ENCODE measurements at places on chromosomes 7 and 10.

DNA sequence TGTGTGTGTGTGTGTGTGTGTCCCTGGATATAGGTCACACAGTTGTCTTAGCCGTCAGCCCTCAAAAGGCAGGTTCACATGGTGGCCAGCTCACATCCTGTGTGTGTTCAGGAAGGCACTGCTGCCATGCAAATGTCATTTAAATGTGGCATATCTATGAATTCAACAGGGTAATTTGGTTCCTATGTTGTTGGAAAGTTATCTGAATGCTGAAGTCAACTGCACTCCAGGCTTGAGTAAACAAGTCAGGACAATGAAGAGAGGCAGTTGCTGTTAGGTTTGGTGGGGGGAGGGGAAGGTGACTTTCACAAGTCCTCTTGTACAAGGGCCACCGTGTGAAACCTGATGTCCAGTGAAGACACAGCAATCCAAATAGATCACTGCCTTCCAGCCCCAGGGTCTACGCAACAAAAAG lies 61.1 kb downstream of the PTPRE start:
- no peak for DNase-seq

DNA sequence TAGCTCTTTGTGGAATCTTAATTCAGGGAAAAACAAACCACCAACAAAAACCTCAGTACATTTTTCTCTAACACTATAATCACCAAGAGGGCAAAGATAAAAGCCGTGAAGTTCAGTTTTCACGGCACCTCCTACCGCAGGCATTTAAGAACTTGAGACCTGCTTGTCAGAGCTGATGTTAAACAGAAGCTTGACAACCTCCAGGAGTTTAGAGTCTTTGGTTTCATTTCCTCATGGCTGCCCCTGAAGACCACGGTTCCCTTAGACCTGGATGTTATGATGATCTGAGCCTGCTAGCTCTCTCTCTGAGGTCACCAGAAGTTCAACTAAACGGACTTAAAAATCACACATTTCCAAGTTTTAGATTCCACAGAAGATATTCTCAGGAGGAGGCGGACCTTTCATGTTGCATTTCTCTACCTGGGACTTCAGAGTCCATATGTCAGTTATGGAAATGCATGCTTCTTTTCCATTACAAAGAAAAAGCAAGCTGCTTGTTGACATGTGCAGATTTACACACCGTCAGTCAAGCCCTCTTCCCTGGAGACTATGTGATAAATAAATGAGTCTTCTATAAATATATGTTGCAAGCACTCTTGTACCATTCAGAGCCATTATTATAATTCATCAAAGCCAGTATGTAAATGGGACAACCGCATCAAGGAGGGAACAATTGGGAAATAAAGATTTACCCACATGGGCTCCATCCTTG lies 258.0 kb downstream of the GFRA1 start:
- DNase-seq, result no peak

DNA sequence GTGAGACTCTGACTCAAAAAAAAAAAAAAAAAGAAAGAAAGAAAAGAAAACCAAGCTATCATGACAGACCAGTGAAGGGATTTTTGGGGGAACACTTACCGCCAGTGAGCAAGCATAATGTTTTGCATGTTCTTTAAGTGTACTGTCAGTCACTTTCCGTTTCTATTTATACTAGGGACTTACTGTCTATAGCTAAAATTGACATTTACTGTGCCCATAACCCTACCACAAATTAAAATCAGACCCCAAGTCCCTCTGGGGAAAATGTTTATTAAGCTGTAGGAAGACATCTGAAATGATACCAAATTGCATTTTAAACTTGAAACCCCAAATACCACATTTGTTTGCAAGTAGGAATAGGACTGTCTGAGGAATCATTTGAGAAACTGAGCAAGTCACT lies 252.8 kb downstream of the TRIL start:
- no peak for DNase-seq

DNA sequence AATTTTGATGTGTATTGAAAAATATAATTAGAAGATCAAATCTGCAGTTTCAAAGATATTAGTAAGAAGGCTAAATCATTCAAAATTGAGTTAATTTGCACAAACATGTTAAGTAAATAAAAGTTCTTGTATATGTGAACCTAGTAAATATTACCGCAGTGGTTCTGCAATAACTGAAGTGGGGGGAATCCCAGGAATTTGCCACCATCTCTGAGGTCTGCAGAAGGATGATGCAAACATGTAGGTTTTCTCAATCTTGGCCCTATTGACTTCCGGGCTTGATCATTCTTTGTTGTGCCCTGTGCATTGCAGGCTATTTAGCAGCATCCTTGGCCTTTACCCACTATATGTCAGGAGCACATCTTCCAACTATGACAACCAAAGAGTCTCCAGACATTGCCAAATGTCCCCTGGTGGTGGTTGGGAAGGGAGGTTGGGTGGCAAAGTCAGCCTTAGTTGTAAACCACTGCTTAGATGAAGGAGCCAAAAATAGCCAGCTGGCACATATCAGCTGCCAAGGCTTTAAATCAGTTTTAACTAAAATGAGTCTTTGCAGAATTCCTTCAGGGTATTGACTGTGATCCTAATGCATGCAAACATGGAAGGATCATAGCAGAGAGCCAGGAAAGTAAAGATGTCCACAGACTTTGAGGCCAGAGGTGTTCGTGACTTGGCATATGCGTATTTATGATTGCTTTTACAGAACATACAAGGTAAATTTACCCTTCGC lies 146.3 kb downstream of the TRIL start:
- no peak for DNase-seq

GRCh38 chr7:44534501-44534900 lies 6.6 kb downstream of the NPC1L1 start:
- no peak for DNase-seq

GRCh38 chr10:118571123-118571522 lies 24.3 kb downstream of the PRLHR start:
- peak; percentile 16 for DNase-seq

GRCh38 chr7:48872548-48872947 lies 51.8 kb upstream of the CDC14C start:
- DNase-seq, result no peak

- no peak for DNase-seq
Measured at GRCh38 chr10:24370877-24371276, 161.9 kb downstream of the KIAA1217 start.

DNA sequence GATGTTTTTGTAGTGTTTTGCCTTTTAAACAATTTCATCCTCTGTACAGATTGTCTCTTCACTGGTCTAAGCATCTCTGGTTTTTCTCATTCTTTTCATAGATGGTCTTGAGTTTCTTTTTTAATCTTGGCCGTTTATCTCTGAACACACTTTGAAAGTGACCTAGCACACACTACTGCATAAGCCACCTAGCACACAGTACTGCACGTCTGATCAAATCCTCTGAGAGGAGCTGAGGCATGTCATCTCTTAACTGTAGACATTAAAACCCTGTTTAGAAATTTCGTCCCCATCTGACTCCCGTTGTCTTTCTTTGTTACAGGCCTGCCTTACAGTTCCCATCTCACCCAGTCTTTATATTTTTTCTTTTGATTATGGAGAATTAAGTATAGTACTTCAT lies 100.2 kb downstream of the MAPK8 start:
- no peak for DNase-seq

GRCh38 chr7:162632-163297 lies 29.6 kb upstream of the FAM20C start:
- no peak for DNase-seq

GRCh38 chr10:20893297-20893696 lies 3.8 kb downstream of the NEBL start:
- DNase-seq, result no peak

DNA sequence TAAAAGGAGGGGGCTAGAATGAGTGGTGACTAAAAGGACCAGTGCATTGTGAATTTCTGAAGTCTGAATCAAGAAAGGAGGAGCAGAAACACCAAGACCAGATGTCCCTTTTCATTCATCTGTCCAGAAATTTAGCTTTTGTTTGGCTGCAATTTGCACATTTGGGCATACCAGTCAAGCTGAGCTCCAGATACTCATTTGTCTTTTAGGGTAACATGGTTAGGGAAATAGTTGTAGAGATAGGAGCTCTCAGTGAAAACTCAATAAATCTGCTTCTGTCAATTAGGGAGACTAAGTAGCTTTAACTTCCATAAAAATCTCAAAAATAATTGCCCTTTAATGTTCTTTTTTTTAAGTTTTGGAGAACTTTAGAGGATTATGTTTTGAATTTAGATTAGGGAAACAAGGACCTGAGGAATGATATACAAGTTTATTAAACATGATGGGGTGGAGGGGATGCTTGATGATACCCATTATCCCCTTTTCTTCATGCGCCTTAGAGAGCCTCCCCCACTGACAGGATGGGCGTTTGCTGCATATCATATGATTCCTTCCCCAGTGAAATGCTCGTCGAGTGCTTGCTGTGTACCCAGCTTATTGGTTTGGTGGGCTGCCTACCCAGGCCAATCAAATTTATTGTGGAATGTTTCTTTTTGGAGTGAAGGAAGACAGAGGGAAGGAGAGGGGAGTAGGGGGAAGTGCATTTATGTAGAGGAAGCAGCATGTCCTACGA lies 50.7 kb upstream of the RPA3 start:
- no peak for DNase-seq

- DNase-seq, result no peak
Measured at GRCh38 chr7:106747804-106748203, 86.8 kb upstream of the CCDC71L start.

DNA sequence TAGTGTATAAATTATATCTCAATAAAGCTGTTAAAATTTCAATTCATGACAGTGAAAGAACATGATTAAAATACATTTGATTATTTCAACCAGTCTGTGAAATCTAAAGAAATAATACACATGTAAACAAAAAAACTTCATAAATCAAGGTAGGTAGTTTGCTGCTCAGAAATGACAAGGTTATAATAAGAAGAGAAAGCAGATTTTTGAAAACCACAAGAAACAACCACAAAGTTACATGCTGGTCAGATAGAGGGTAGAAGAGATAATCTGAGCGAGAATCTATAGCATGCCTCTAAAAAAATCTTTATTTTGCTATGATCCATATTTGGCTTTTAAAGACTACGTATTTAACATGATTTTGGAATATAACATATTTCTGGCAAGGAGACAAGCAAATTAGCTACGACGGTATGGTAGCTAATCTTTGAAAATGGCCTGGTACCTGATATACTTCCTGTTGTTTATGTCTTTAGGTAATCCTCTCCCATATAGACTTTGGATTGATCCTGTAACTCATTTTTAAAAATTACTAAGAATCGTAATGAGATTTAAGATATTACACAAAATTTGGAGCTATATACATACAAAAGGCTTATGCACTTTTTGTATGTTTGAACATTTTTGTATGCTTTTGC lies 23.5 kb upstream of the VCL start:
- DNase-seq, result no peak

Measured in hypothalamus (tissue), 51 donors.